Endothelial cell of umbilical vein (primary cell): ENCODE measurements at places on chromosomes 11 and 22.

DNA sequence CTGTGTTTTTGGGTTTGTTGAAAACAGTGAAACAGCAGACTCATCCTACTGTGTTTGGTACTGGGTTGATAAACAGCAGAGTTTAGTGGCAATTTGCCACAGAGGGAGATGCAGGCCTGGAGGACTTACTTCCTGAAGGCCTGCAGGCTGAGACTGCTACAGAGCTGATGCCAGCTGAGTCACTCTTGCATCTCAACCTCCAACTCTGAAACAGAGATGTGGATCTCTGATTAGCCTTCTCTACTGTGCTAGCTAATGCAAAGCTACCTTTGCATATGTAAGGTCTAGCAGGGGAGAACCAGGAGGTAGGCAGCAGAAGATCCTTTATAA lies 14.3 kb downstream of the ATP5MG start:
- peak; percentile 82 for DNase-seq

- DNase-seq: no peak
These were observed 5.6 kb upstream of the MFNG start for GRCh38 chr22:37491559-37492427.

GRCh38 chr22:31243339-31244045 lies 31.4 kb downstream of the LIMK2 start:
- DNase-seq: peak; percentile 40

GRCh38 chr22:31945971-31946680 lies 1.8 kb downstream of the YWHAH start:
- DNase-seq: peak; percentile 27

DNA sequence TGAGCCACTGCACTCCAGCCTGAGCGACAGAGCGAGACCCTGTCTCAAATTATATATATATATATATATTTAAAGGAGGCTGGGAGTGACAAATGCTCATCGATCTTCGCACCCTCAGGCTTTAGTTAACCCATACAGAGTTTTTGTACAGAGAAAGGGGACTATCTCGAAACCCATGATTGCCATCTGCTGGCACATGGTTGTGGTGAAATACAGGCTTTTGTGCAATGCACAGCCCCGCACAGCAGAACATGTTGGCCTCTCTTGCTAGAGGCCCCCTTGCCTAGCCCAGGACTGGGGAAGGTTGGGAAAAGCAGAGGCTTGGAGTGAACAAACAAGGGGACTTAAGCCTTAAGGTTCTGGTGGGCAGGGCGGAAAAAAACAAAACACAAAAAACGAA lies 3.6 kb downstream of the MYBPC3 start:
- DNase-seq: no peak

DNA sequence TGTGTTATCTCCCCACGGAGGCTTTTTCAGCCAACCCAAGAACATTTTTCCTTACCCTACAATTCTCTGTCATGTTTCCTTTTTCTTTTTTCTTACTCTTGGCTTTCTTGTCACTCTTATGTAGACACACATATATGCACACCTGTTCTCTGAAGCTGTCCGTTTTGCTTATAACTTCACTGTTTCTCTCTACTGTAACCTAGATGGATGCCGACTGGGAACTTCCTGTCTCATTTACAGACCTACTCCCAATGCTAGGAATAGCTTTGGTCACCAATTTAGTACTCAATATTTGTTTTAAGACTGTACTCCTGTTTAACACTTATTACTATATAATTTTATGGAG lies 9.9 kb upstream of the CASP12 start:
- DNase-seq: no peak

DNA sequence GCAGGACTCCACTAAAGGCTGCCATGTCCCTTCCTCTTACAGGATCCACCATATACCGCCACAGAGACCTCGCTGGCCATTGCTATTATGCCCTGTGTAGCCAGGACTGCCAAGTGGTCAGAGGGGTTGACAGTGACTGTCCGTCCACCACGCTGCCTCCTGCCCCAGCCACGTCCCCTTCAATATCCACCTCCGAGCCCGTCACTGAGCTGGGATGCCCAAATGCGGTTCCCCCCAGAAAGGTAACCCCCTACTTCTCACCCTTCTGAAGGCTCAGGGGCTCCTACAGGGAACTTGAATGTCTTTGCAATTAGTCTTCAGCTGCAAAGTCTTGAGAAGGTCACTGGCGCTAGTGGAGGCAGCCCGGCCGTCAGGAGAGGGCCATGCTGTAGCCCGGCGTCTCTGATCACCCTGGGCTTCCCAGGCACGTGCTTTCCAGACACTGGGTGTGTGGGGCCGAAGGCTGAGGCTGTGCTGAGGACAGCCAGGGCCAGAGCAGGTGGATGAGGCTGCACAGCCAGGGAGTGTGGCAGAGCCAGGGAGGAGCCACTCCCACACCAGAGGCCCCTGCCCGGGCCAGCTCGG lies 30.0 kb upstream of the MUC5B start:
- DNase-seq: no peak
